ENCODE measurements at places on chromosomes 16 and 17. TPM values are rescaled to one million over a fixed set of nuclear protein-coding genes. Genes with fewer than 3 reads are reported as not detected.

Gene TMED6
- total RNA-seq: not detected

Gene VTN
- 0.09 TPM for total RNA-seq

Gene TBX2
- total RNA-seq: 31.3 TPM

Gene GPR142
- total RNA-seq: not detected

Gene CBLN1
- total RNA-seq: not detected

Data from bronchial smooth muscle cell (primary cell).